ENCODE measurements at places on chromosomes 4 and X.

- peak; percentile 65 for DNase-seq
Measured at GRCh38 chr4:108044951-108045686, 55.4 kb downstream of the HADH start.

DNA sequence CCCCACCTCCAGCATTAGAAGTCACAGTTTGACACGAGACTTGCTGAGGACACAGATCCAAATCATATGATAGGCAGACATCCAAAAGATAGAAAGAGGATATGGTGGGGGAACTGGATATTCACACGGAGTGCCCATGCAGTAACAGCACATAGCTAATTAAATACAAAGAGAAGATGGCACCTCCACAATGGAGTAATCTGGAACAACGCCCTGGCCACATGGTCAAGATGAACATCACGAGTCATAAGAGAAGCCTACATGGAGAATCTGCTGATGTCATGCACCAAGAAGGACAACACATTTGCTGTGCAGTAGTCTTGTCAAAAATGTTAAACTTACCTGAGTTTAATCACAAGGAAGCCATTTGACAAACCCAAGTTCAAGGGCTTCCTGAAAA lies 10.1 kb upstream of the LOC101059915 start:
- DNase-seq, result no peak

GRCh38 chrX:69238887-69239231 lies 73.6 kb upstream of the PJA1 start:
- DNase-seq, result no peak

GRCh38 chr4:55382488-55383003 lies 13.2 kb upstream of the TMEM165 start:
- DNase-seq, result no peak

GRCh38 chr4:52410971-52411370 lies 248.1 kb downstream of the USP46 start:
- no peak for DNase-seq

DNA sequence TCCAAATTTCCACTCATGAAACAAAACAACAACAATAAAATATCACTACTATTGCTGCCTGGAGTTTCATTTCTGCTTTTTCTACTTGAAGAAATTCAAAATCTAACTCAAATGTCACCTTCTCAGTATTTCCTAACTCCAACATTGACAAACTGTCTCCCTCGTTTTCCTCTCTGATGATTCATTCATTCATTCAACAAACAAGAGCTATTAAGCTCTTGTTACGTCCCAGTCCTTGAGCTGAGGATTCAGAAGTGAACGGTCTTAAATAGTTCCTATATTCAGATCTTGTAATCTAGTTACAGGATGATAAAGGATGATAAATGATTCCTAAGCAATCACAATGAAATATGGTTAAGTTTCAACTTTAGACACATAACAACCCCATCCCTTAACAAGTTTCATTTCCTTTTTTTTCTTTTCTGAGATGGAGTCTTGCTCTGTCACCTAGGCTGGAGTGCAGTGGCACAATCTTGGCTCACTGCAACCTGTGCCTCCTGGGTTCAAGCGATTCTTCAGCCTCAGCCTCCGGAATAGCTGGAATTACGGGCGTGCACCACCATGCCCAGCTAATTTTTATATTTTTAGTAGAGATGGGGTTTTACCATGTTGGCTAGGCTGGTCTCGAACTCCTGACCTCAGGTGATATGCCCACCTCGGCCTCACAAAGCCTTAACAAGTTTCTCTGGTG lies 1.7 kb downstream of the SLC9B2 start:
- peak; percentile 62 for DNase-seq

GRCh38 chr4:146059865-146060264 lies 115.7 kb upstream of the LSM6 start:
- DNase-seq, result no peak

GRCh38 chr4:147586637-147587036 lies 30.6 kb upstream of the TMEM184C start:
- no peak for DNase-seq

DNA sequence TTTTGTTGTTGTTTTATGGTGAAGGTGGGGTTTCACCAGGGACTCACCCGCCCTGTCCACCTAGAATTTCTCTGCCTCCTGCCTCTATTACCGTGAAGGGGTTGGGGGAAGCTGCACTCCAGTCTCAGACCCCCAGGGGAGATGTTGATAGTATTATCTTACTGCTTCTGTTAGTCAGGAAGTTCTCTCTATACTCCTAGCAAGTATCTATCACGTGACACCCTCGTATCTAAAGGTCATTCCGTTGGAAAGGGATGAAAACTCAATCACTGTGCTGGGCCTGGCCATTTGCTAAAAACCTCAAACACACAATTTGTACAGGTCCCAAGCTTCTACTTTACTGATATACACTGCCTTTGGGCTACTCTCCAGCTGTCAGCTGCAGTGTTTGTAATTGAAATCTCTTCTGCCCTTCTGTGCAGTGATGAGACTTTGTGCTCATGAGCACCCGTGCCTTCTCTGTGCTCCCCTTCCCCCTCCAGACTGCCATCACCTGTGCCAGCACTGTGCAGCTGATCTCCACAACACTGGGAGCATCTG lies 188.5 kb upstream of the ANXA3 start:
- no peak for DNase-seq

DNA sequence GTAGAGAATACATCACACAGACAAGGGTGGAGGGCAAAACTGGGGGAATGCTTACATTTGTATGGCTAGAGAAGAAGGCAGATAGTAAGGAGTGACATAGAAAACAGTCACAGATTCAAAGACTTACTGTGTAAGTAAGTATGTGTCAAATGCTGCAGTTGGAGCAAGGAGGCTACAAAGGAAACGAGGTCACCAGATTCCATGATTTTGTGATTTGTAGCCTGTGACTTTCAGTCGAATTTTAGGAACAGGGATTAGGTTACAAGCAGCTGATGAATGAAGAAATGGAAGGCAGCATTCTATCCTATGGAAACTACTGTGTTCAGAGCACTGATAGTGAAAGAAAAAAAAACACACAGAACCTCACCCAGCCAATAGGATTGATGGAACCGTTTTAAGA lies 407.9 kb downstream of the IL15 start:
- peak; percentile 4 for DNase-seq

GRCh38 chr4:10283761-10284160 lies 167.2 kb upstream of the WDR1 start:
- peak; percentile 98 for DNase-seq

- no peak for DNase-seq
Measured at GRCh38 chr4:42088386-42088785, 64.1 kb downstream of the BEND4 start.

DNA sequence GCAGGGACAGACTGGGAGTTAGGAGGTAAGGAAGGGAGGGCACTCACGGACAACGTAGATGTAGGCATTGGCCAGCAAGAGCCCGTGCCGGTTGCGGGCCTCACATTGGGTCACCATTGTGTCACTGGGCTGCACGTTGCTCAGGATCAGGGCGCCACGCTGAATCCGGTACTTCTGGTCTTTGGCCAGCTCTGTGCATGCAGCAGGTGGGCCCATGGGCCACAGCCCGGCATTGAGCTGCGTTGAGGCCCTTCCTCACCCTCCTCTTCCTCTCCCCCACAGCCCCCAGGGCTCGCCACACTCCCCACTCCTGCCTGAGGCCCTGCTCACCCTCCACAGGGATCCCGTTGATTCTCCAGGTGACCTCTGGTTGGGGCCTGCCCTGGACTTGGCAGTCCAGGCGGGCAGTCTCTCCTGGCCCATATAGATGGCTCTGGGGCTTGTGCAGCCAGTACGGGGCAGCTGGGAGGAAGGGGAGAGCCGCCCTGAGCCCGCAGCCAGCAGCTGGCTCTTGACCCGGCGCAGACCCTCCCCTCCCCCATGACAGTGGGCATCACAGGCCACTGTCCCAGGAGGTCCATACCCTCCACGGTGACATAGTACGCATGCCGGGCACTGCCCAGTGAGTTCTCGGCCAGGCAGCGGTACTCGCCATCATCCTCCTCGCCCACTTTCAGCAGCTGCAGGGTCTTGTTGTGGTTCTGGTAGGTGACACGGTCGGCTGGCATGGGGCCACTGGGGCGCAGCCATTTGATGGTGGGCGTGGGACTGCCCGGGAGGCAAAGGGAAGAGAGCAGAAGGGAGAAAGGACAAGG lies 16.3 kb downstream of the L1CAM start:
- DNase-seq, result no peak

DNA sequence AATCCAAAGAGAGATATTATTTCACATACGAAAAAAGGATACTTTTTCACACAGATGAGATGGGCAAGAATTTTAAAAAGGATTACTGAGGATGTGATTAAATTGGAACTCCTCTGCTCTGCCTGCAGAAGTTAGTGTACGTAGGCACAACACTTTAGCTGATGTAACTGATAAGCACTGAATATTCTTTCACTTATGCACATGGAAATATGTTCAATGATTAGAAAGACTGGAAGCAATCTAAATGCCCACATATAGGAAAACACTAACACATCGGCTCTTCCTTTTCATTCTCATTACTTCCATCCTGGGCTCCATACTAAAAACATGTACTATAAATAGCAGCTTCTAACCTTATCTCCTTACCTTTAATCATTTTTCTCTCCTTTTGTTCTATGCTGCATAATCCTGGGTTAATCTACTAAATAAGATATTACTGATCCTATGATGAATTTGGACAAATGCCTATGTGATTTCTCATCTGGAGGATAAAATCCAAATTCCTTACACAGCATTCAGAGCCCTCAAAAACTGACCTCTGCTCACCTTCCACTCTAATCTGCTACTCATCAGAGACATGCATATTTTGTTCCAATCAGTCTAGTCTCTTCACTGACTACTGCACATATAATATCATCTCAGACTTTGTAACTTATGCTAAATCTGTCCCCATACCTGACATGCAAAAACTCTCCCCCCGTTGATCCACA lies 197.8 kb downstream of the PDGFC start:
- peak; percentile 56 for DNase-seq

DNA sequence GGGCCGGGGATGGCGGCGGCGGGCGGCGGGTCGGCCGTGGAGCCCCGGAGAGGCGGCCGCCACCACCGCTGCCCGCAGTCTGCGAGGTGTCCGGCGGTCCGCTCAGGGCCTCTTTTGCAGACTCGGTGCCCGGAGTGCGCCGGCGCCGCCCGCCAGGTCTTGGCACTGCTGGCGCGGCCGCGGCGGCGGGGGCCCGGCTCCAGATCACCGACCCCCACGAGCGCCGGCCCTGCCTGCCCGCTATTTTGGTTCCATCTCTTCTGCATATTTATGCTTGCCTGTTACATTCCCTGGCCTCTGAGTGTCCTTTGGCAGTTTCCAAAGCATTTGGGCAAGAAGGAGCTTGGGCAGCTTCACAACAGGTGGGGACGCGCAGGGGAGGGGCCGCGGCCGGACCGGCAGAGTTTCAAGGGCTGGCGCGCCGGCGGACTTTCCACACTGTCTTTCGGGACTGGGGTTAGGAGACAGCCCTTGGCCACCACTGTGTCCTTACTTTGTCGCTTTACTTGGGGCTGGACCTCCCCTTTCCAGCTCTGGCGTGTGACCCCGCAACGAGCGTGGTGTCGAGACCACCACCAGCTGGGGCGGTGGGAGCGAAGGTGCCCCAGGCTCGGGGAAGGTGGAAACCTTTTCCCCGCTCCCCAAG lies 668 bp upstream of the TAPT1 start:
- no peak for DNase-seq

DNA sequence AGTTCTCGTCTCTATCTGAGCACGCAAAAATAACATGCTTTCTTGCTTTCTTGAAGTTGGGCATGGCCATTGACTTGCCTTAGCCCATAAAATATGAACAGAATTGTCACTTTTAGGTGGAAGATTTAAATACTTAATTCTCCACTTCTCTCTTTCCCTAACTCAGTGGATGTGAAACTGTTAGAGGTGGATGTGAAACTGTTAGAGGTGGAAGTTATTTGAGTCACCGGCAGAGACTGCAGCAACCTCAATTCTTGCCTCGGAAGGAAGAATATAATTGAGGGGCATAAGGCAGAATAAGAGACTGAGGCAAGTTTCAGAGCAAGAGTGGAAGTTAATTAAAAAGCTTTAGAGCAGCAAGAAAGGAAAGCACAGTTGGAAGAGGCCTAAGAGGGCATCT lies 2.8 kb upstream of the PARM1 start:
- no peak for DNase-seq

DNA sequence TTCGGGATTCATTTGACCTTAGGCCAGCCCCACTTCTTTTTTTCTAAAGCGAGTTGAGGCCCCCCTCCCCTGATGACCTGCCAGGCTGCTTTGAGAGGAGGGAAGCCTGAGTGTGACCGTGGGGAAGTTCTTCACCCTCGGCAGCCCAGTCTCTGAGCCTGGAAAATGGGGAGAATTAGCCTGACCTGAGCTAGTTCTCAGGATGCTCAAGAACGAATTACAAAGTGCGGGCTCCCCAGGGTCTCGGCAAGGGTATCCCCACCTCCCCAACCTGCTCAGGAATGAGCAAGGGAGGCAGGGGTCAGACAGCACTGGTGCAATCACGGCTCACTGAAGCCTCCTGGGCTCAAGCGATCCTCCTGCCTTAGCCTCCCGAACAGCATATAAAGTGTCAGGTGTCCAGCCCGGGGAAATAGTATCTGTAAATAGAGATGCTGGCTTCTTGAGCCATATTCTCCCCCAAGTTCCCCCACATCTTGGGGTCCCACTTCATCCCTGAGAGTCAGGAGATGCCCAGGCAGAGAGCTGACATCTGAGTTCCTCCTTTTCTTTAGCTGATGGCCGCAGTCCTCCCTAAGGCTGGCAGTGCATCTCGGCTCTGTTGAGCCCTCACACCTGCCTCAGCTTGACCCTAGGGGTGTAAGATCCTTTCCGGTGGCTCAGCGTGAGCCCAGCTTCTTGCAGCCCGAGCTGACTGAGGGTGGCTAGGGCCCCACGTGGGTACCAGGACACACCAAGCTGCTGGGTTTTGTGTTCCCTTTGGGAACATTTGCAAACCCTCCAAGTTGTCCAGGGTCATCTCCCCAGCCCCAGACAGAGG lies 1.6 kb downstream of the DUSP9 start:
- DNase-seq, result no peak

GRCh38 chrX:129654652-129655546 lies at the start of gene APLN:
Gene APLN (minus strand): TSS chrX:129654956. CDS start chrX:129654630, 326 bp downstream.
- no peak for DNase-seq

DNA sequence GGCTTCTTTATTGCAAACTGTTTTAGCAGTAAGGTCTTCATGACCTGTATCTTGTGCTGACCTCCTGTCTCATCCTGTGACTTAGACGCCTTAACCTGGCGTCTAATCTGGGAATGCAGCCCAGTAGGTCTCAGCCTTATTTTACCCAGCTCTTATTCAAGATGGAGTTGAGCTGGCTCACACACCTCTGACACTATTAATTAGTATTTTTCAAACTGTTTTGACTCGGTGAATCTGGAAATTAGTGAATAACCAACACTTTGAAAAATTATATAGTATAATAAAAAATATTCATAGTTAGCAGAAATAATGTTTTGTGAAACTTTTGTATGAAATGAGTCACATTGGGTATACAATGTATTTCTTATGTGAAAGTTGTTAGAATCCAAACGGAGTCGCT lies 189.4 kb downstream of the PDGFRA start:
- DNase-seq, result no peak
